ENCODE measurements at places on chromosomes 2 and 18. TPM values are rescaled to one million over a fixed set of nuclear protein-coding genes. Genes with fewer than 3 reads are reported as not detected.

The MITD1 gene
- total RNA-seq, result 28.1 TPM

The RFTN2 gene
- not detected for total RNA-seq

The GDF7 gene
- total RNA-seq, result 0.14 TPM

The FHOD3 gene
- total RNA-seq, result 18.7 TPM

The LRATD1 gene
- 44.7 TPM for total RNA-seq

The SCN1A gene
- not detected for total RNA-seq

The BOLL gene
- total RNA-seq, result not detected

The PLEK gene
- 0.05 TPM for total RNA-seq

The POTEJ gene
- total RNA-seq, result not detected

The NETO1 gene
- not detected for total RNA-seq

The DIPK1C gene
- not detected for total RNA-seq

The CPLX4 gene
- not detected for total RNA-seq

The ELOA2 gene
- not detected for total RNA-seq

The CRYGD gene
- total RNA-seq, result not detected

The RAB6C gene
- total RNA-seq, result not detected

The SOCS6 gene
- total RNA-seq, result 17.9 TPM

The ZNF892 gene
- total RNA-seq, result 2.5 TPM

The TMSB10 gene
- total RNA-seq, result 16,079 TPM

The ATP6V1C2 gene
- 0.09 TPM for total RNA-seq

The DHRS9 gene
- total RNA-seq, result 34.2 TPM

The PLCL1 gene
- total RNA-seq, result not detected

The REG3A gene
- total RNA-seq, result not detected

The MAIP1 gene
- total RNA-seq, result 24.3 TPM

The ADI1 gene
- 50.1 TPM for total RNA-seq

The SP140 gene
- total RNA-seq, result not detected

The HOXD8 gene
- not detected for total RNA-seq

The SIX3 gene
- not detected for total RNA-seq

The TOGARAM2 gene
- not detected for total RNA-seq

The CRYGB gene
- total RNA-seq, result not detected

Measured in airway epithelial cell (primary cell).